ENCODE measurements at places on chromosomes 1 and 21.

DNA sequence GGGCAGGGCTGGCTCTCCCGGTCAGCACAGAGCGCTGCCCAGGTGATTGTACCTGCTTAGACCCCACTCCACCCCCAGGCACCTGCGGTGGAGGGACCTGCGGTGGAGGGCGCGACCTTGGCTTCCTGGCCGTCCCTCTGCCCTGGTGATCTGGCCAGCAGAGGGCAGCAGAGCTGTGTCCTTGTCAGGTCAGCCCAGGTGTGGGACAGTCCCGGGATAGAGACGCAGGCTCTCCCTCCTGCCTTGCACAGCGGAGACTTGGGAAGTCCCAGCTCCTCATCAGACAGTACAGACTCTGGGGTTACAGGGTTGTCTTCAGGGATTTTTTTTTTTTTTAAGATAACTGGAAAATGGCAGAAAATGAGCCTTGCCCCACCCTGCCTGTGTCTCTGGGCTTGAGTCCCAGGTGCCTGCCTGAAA, 10.0 kb downstream of the SLX9 start:
- DNase-seq: no peak

DNA sequence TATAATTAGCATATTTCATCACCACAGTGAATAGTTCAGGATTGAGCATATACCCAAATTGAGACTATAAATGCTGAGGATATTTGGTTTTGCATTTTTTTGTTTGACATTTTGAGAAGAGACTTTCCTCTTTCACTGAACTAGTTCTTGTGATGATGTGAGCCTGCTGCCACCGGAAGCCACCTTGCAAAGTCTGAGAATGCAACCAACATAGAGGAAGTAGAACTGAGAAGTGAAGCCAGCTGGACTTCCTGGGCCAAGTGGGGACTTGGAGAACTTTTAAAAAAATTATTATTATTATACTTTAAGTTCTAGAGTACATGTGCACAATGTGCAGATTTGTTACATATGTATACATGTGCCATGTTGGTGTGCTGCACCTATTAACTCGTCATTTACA, 102.3 kb downstream of the RPE65 start:
- no peak for DNase-seq

GRCh38 chr1:212287261-212287895, 2.2 kb downstream of the PPP2R5A start:
- no peak for DNase-seq

- DNase-seq: no peak
Measured at GRCh38 chr1:45499415-45499769, 481 bp downstream of the CCDC163 start.

DNA sequence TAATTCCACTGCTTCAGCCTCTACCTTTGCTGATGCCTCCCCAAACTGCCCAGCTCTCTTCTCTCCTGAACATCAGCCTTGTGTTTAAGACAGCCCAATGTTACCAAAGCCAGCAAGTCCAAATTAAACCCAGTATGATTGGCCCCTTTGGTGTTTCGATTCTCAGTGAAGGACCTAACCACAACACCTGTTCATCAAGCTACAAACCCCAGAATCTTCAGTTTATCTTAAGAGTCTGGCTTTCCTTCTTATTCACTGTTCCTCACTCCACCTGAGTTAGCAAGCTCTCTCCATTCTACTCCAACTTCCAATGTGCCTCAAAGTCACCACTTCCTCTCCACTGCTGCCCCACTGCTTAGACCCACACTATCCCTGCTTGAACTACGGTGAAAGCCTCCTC, 25.5 kb upstream of the ITPKB start:
- DNase-seq: no peak

DNA sequence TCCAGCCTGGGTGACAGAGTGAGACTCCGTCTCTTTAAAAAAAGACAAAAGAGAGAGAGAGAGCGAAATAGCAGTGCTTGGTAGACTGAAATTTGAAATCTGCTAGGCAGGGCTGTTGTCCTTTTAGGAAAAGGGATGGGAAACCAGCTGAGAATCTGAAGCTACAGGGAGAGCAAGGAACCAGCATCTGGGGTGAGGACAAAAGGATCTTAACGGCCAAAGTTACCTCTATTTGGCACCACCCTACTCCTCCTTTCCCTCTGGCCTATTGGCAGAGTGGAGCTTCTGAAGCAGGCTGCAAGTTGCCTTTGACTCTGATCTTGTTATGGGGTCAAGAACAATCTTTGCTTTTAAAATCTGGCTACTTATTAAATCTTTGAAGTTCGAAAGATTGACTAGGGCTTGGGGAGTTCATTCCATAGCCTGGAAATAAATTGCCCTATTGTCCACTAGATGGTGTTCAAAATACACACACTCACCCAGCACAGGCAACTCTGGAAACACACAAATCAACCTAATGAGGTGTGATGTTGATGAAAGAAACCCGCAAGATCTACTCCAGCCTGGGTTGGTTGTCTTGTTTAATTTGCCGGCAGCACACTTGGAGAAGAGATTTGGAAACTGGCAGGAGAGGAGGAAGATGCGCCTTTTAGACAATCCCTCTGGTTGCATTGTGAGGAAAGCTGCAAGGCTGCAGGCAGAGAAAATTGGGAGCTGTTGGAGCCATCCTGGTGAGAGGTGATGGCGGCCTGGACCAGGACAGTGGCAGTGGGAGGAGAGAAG, 16.5 kb upstream of the PARP1 start:
- no peak for DNase-seq

DNA sequence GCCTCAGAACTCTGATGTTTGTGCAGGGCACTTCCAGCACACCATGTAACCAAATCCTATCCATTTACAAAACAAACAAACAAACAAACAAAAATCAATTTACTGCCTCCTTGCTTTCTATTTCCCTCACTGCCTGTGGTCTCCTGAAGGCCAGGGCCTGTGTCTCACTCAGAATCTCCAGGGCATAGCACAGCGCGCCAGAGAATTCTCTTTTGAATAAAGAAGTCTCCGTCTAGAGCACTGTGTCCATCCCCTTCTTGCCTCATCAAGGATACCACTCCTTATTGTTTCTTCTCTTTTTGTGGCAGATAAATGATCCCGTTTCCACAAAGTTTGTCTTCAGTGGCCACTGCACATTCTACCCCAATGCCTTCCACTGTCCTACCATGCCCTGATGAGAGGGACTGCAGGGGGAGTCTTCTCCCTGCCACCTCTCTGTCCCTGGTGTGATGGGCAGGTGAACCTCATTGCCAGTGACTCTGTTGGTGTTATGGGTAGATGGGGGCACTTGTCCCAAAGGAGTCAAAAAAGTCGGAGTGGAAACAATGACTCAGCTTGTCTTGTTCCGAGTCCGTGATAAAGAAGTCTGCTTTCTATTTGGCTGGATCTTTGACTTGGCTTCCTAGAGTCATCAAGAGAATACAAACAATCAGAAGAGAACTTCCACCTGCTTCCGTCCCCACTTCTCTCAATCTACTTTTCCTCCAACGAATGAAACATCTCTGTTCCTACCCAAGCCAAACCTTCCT, 30.0 kb downstream of the XCL2 start:
- no peak for DNase-seq

DNA sequence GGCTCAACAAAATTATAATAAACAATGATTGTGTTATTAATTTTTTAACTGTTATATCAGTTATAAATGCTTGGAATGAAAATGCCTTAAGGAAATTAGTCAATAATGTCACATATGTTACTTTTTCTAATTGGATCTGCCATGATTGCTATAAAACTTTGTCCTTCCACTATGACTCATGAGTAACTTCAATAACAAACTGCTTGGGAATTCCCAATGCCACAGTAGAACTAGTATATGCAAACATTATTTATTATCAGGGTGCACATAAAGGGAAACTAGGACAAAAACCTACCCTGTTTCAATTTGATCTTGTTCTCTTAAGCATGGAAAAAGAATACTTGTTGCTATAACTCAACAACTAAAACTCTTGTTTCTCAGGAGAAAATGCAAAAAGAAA, 59.1 kb upstream of the PDC start:
- DNase-seq: no peak

DNA sequence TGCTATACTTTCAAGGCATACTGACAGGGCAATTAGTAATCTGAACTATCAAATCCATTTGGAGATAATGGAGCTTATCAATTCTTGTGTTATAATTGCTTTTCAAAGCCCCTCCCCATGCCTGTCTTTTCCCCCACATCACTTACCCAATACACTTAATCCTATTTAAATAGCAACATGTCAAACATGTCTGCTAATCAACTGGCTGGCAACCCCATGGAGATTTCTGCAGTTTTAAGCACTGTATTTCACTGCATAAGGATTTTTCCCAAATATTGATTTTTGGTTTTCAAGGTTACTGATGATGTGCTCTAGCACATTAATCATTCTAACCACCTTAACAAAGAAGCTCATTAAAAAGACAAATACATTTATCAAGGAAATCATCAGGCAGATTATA, 800.3 kb downstream of the PLA2G4A start:
- no peak for DNase-seq

DNA sequence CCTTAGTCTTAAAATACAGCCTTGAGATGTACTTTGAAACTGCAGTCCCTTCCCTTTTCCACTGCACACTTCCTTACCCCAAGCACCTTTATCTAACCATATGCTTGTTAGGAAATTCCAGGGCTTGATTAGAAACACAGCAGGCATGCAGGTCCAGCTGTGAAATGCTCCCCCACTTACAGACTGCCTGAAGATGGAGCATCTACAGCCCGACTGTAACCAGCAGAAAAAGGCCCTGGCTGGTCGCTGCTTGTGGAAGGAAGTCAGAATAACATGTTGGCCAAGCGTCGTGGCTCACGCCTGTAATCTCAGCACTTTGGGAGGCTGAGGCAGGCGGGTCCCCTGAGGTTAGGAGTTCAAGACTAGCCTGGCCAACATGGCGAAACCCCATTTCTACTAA, 37.2 kb downstream of the VN1R5 start:
- no peak for DNase-seq

DNA sequence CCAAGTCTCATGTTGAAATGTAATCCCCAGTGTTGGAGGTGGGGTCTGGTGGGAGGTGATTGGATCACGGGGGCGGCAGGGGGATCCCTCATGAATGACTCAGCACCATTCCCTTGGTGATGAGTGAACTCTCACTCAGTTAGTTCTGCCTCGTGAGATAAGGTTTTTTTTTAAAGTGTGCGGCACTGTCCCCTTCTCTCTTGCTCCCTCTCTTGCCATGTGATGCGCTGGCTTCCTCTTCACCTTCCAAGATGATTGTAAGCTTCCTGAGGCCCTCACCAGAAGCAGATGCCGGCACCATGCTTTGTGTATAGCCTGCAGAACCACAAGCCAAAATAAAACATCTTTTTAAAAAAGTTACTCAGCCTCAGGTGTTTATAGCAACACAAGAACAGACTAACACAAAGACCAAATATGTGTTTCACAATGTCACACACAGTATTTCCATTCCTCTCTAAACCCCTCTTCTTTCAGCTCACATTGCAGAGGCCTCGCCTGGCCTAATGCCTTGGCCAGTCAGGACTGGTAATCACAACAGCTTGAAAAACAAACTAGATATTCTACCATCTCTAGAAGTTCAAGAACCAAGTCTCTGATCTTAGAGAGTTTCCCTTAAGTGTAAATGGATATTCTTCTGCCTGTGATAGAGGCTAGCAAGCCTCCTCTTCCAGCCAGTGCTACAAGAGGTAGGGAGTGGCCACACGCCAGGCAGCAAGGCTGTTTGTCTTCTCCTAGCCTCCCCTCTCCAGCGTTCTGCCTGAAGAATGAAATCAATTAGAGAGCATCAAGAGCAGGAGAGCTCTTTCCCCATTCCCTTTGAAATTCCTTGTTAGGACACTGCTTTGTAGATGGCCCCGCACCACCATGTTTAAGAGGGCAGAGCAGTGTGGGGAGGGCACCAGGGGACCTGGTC, 19.6 kb upstream of the RAP1A start:
- DNase-seq: no peak

DNA sequence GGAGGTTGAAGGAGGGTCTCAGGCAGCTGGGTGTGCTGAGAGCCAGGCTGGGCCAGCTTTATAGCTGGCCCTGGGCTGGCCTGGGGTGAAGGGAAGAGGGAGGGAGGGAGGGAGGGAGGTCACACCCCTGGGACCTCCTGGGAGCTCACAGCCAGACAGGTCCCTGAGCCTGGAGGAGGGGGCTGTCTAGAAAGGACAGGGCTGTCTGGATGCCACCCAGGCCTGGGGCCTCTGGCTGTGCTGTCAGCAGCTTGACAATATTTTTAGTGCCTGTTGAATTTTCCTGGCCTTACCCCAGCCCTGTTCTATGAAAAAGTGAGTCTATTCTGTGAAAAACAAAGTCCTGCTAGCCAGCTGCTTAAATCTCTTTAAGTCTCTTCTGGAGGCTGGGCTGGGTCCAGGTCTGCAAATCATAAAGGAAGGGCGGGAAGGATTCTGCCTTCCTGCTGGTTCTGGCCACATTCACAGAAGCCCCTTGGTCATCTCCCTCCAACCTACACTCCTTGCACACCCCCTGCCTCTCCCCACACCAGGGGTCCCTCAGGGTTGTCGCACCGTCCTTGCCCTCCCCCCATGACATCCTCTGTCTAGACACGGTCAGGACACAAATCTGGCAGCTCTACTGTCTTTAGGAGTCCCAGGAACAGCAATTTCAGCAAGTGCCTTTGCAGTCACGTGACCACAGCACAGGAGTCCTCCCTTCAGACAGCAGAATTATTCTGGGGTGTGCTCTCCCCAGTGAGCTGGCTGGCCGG, at the start of gene LEFTY2:
Gene LEFTY2, minus strand, starts transcription at position 34 of the 755 bp plus-strand sequence. CDS start 80 bp downstream, outside the sequence.
- DNase-seq: no peak

GRCh38 chr1:110533230-110533629, 14.3 kb upstream of the KCNA10 start:
- no peak for DNase-seq

DNA sequence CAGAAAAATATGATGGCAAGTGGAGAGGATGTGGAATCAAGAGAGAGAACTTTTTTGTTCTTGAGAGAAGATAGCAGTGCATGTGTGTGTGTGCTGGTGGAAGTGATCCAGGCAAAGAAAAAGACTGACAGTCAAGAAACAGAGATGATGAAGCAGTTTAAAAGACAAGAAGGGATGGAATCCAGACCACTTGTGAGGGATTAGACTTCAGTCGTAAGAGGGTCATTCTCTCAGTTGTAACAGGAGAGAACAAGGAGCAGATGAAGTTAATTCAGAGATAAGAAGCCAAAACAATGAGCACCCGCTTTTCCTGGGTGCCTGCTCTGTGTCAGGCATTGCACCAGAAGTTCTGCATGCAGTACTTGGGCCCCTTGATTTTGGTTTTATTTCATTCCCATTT, 76.6 kb downstream of the RNF220 start:
- DNase-seq: no peak

- DNase-seq: no peak
Measured at GRCh38 chr21:39152271-39152670, 31.0 kb downstream of the PSMG1 start.

DNA sequence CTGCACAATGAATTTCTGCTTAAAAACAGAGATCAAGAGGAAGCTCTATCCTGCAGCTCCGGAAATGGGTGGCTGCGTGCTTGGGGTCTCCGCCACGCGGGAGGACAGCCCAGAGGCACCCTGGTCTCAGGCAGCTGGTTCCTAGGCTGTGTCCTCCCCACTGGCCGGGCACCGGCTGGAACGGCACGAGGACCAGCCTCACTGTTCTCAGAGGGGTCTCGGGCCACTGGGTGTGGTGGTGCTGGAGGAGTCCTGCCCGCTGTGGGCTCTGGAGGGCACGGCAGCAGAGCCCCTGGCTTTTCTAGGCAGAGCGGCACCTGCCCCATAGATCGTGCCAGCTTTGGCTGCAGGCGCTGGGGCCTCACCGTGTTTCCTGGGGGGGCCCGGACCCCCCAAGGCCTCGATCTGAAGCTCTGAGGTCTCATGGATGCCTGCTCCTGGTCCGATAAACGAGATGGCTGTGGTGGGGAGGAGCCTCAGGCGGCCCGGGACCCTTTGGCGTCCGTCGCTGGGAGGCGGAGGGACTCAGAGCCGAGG, 8.2 kb upstream of the RNF223 start:
- DNase-seq: no peak

- DNase-seq: no peak
Measured at GRCh38 chr1:3495776-3496745, 41.6 kb downstream of the ARHGEF16 start.

GRCh38 chr21:21468003-21468402, 469.8 kb downstream of the NCAM2 start:
- no peak for DNase-seq

All from BJ (cell line).